Vein endothelial cell (primary cell): ENCODE measurements at places on chromosomes 7 and 10. TPM values are rescaled to one million over a fixed set of nuclear protein-coding genes. Genes with fewer than 3 reads are reported as not detected.

Gene TLX1
- not detected in 2 replicates for total RNA-seq

Gene C7orf33
- not detected in 2 replicates for total RNA-seq

Gene STOX1
- total RNA-seq = under 0.01 and 0.10 TPM in 2 replicates

Gene SP8
- not detected in 2 replicates for total RNA-seq

Gene CLDN3
- 0.98 TPM in 1 of 2 replicates, not detected in the other for total RNA-seq

Gene CYP3A7
- total RNA-seq = 0.10 TPM in 1 of 2 replicates, not detected in the other

Gene CFAP58
- total RNA-seq = 0.33 and 0.76 TPM in 2 replicates

Gene PNLIPRP1
- total RNA-seq = not detected in 2 replicates

Gene PCLO
- 3.8 and 3.9 TPM in 2 replicates for total RNA-seq

Gene UCMA
- total RNA-seq = not detected in 2 replicates

Gene RNF148
- 1.3 and 1.6 TPM in 2 replicates for total RNA-seq

Gene SMURF1
- total RNA-seq = 28.9 and 33.3 TPM in 2 replicates

Gene RUFY2
- 24.5 and 31.1 TPM in 2 replicates for total RNA-seq

Gene AOC1
- not detected in 2 replicates for total RNA-seq

Gene SFXN2
- 4.6 and 7.1 TPM in 2 replicates for total RNA-seq

Gene AGR2
- not detected in 2 replicates for total RNA-seq

Gene PIP
- total RNA-seq = not detected in 2 replicates

Gene INPP5A
- 39.8 and 41.7 TPM in 2 replicates for total RNA-seq

Gene GIMAP7
- total RNA-seq = 25.2 and 31.6 TPM in 2 replicates

Gene PLAC9
- total RNA-seq = 2.3 and 2.5 TPM in 2 replicates

Gene ELFN1
- total RNA-seq = 0.65 and 1.1 TPM in 2 replicates

Gene OPN1SW
- not detected in 2 replicates for total RNA-seq

Gene LBX1
- total RNA-seq = not detected in 2 replicates

Gene EMX2
- total RNA-seq = not detected in 2 replicates

Gene MYL7
- not detected in 2 replicates for total RNA-seq

Gene MRPS24
- 69.2 and 78.3 TPM in 2 replicates for total RNA-seq

Gene RBM28
- total RNA-seq = 15.7 and 22.1 TPM in 2 replicates

Gene RNF32
- under 0.01 TPM in 1 of 2 replicates, not detected in the other for total RNA-seq

Gene TEX47
- not detected in 2 replicates for total RNA-seq

Gene PPP1R3A
- total RNA-seq = not detected in 2 replicates

Gene OGDHL
- 0.19 and 0.33 TPM in 2 replicates for total RNA-seq

Gene NODAL
- total RNA-seq = not detected in 2 replicates

Gene LLCFC1
- total RNA-seq = not detected in 2 replicates

Gene CALCR
- not detected in 2 replicates for total RNA-seq

Gene AOAH
- total RNA-seq = 0.10 and 0.65 TPM in 2 replicates
